Lower lobe of right lung (tissue), 2 donors: ENCODE measurements at places on chromosomes 11 and 22. TPM values are rescaled to one million over a fixed set of nuclear protein-coding genes. Genes with fewer than 3 reads are reported as not detected.

The SCT gene
- not detected for total RNA-seq

DNA sequence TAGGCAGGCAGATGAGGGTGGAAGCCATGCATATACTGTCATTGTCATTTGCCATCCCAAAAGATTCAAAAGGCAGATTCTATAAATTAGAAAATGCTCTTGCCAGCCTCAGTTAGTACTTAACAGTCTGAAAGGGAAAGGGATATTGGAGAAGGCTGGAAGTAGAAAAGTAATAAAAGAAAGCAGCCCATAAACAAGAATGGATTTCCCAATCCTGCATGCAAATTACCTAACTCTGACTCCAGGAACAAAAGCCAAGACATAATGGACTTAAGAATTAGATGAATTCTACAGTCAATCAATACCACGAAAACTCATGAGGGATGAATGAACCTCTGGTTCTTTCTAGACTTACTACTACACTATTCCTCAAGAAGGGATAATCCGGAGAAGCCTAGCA is 5.9 kb downstream of the PAK1 start:
- no peaks in the 10 kb centered on the region for H3K36me3 ChIP-seq
- no peaks in the 10 kb centered on the region for H3K27me3 ChIP-seq
- no peak overlapping the region for H3K4me3 ChIP-seq

DNA sequence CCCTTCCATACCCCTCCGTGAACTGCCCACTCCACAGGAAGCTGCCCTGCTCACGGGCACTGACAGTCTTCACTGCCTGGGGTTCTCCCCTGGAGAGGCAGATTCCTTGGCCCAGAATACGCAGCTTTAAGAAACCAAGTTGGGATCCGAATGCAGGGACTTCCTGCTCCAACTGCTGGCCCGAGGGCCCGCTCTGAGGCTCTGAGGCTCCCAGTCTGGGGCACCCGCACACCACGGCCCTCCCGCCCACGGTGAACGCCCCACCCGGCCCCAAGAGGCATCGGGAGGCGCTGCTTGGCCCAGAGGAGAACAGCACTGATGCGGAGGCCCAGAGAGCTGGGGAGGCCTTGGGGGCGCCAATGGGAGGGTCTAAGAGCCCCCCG is 42.3 kb downstream of the IGF2 start:
- peaks cover 5% of the 10 kb centered on the region for H3K27me3 ChIP-seq
- H3K27ac ChIP-seq, result peak overlapping the region; percentile 65
- peaks cover 38% of the 10 kb centered on the region for H3K4me1 ChIP-seq
- H3K36me3 ChIP-seq, result no peaks in the 10 kb centered on the region
- no peak overlapping the region for H3K4me3 ChIP-seq

GRCh38 chr22:42613872-42614301 is 796 bp downstream of the POLDIP3 start:
- peaks cover 21% of the 10 kb centered on the region for H3K36me3 ChIP-seq
- H3K27ac ChIP-seq, result peak overlapping the region; percentile 97
- peaks cover 73% of the 10 kb centered on the region for H3K4me1 ChIP-seq
- H3K27me3 ChIP-seq, result no peaks in the 10 kb centered on the region

- H3K4me3 ChIP-seq, result no peak overlapping the region
- peaks cover 63% of the 10 kb centered on the region for H3K4me1 ChIP-seq
- no peaks in the 10 kb centered on the region for H3K27me3 ChIP-seq
- peaks cover 11% of the 10 kb centered on the region for H3K36me3 ChIP-seq
These were observed 6.2 kb downstream of the ALDH3B1 start for GRCh38 chr11:68016161-68016903.
